ENCODE measurements at places on chromosomes 5 and 9.

- DNase-seq, result no peak
These were observed 22.4 kb upstream of the THG1L start for GRCh38 chr5:157708866-157709265.

- DNase-seq, result no peak
These were observed 388.0 kb upstream of the TUSC1 start for GRCh38 chr9:26066237-26066636.

GRCh38 chr9:22142671-22143070 lies 133.6 kb upstream of the CDKN2B start:
- DNase-seq, result no peak

GRCh38 chr9:4499917-4500316 lies 9.6 kb downstream of the SLC1A1 start:
- no peak for DNase-seq

DNA sequence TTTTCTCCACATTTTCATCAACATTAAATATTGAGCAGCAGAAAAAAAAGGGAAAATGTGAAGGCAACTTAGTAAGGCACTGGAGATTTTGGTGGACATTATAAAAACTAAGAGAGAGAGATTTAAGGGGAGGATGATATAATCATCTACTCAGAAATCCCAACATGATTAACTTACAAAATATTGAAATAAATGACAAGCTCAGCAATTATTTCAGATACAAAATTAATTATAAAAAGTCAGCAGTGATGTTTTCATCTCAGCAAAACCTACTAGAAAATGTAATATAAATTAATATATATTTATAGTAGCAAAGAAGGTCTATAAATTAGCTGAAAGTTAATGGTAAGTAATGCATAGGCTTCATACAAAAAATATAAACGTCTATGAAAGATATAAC lies 30.8 kb upstream of the PRDM9 start:
- no peak for DNase-seq

GRCh38 chr5:154071799-154072413 lies 33.1 kb downstream of the MFAP3 start:
- no peak for DNase-seq

All from activated CD8-positive, alpha-beta memory T cell treated with anti-CD3 and anti-CD28 coated beads, Interleukin-2, amount 50 U/mL, for 48 hours (primary cell).